BE2C (cell line): ENCODE measurements at places on chromosomes 4 and X.

DNA sequence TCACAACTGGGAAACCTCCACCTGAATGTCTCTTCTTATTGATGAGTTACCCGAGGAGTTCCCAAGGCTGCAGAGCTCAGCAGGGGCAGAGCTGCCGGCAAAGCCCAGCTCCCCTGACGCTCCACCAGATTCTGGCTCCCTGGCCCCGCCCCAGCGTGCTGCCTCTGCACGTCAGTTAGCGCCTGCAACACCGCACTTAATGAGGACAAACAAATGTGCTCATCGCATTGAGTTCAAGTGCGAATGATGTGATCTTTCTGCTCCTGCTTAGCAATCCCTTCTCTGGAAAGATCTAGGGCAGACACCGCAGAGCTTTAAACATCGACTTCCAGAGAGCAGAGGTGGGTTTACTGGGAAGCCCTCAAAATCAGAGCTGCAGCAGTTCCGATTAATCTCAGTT, 55.5 kb upstream of the FBXW7 start:
- DNase-seq, result no peak

DNA sequence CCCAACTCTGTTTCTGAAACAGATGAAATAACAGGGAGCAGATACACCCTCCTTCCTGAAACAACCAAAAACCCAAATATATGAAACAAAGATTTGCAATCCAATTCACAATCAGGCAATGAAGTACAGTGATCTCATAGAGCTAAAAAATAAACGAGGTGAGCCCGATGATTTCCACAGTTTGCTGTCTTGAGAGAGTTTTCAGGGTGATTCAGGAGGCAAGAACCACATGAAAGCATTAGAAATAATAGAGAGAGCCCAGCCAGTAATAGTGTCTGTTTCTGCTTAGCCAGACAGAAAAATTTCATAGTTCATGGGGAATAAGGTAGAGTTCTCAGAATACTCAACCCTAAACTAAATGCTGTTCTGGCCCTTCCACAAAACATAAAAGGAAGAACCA, 296.2 kb downstream of the PDHA2 start:
- DNase-seq, result no peak

DNA sequence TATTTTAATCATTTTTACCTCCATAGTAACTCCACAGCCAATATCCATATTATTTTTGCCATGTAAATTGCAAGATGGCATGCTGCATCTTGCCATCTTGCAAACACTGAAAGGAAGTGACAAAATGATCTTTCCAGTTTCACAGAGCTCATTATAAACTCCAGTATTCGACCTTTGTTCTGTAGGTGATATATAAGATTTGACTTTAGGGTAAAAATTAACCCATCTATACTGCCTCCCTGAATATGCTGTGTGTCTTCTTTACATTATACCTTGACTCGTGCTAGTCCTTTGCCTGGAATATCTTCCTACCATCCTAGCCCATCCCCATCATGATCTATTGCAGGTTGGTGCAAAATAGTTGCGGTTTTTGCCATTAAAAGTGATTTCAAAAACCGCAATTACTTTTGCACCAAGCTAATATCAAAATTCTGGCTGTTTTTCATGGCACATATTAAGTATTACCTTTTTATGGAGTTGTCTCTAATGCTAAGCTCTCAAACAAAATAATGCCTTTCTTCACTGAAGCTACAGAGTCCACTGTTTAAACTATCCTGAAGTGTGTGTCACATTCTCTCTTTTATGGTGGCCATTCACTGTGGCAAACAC, 161.1 kb downstream of the PCDH19 start:
- no peak for DNase-seq

GRCh38 chr4:119532319-119532718, 96.3 kb downstream of the PDE5A start:
- no peak for DNase-seq

DNA sequence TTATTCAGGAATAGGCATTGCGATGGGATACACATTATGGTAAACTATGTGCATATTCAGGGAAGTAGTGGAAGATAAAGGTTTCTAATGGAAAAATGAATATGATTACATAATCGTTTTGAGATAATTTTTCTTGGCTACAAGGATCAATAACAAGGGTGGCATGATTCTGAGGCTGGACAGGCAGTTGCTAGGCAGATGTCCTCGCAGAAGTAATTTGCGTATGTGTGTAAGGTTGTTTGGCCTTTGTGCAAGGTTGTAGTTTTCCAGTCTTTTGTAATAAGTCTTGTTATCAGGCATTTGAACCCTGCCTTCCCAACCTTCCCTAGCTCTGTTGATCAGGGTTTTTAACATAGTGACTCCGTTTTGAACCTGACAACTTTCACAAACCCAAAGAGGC, 59.7 kb downstream of the RGS12 start:
- no peak for DNase-seq

DNA sequence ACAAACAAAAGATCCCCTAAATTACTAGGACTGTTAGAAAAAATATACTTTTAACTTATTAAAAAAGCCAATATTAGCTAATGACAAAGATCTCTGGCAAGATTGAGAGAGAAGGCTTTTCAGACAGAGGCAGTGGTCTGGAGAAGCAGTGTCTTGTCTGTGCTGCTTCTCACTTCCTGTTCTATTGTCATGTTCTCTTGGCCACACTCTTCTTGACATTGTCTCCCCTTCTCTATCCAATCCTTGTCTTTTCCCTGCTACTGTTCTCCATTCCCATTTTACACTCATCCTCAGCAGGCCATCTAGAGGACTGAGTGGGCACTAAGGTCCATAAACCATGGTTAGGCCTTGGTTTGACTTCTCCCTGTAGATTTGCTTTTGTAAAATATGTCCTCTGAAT, 14.0 kb upstream of the TAPT1 start:
- no peak for DNase-seq

DNA sequence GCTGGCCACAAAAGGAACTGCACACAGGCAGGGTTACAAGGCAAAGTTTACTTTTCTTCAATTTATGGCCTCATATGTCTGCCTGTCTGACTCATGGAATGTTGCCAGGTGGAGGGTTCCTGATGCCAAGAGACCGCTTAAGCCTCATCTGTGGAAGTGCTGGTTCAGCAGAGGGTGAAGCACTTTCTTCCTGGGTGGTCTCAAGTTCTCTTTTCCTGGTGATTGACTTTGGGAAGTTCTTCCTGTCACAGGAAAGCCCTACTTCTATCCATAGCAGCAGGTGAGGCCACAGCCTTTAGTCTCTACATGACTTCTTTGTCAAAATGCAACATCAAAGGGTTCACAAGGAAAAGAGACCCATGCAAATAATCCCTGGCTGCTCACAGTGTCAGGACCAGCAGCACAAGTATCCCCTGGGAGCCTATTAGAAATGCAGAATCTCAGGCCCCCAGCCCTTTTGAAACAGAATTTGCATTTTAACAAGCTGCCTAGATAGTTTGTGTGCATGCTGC, 81.4 kb upstream of the IGFBP7 start:
- DNase-seq, result no peak

DNA sequence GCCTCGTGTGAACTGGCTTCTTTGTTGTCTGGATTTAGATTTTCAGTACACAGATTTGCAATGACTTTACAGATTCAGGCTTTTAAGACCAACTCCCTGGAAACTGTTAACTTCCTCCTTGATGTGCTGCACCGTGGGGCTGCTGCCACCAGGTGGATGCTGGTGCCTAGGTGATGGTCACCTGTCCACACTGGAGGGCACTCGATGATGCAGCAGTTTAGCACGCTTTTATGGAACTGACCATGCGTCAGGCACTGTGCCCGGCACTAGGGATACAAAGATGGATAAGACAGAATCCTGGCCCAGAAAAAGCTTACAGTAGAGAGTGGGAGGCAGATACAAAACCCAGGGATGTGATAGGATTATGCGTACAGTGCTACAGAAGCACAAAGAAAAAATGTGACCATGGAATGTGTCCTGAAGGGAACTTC, 180.7 kb downstream of the CEP135 start:
- DNase-seq, result peak; percentile 25

GRCh38 chr4:139887376-139887802, 221.8 kb downstream of the MGST2 start:
- DNase-seq, result no peak

GRCh38 chrX:153866302-153867019, 19.5 kb downstream of the L1CAM start:
- no peak for DNase-seq

DNA sequence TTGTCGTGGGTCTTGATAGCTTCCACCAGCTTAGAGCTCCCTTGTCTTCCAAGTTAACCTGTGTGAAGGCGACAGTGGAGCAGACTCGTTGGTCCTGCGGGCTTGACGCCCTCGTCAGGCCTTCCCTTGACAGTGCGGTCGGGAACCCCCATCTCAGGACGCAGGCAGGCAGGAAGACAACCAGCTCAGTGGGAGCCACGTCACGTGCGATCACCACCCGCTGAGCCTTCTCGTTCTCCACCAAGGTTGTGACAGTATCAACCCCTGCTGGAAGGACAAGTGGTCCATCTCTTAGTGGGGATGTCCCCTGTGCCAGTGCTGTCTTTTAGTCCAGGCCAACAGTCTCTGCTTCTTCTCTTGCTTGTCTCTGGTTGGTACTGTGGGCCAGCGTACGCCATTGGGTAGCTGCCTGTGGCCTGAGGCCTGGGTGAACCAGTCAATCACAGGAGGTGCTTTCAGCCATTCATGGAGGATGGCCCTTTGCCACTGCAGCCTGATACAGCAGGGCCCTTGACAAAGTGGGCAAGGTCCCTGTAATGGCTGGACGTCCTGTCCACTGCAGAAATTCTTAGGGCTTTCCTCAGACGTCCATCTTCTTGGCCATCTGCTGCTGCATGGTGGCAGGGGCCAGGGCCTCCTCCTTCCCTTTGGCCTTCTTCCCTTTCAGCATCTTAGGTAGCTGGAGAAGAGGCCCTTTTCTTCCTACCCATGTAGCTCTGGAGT, 31.4 kb downstream of the RGS12 start:
- DNase-seq, result no peak

DNA sequence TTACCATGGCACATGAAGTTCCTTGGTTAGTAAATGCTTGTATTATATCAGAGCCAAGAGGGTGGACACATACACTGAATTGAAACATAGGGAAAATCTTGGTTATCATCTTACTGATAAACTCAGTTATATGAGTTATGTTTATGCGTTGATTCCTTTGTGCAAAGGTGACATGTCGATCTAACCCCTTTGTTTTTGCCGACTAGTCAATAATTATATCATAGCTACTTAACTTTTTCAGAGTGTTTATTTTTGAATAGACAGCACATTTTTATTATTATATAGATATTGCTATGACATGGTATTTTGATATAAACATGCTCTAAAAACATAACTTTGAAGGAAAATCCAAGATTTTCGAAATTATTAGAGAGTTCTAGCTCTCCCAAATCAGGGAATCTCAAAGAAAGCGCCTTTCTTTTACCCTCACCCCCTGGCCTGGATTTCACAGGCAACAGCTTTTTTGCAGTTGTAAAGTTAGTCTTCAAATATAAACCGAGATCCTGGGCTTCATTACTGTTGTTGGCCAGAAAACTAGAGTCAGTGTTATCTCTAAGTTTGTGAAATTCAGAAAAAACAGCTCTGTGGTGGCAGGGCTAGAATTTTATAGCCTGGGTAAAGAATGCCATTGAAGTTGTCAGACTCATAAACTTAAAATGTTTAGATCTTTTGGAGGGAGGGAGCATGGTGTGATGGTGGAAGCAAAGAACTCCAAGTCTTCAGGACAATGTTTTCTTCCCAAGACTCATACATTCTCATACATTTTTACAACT, 45.8 kb upstream of the PITX2 start:
- no peak for DNase-seq

DNA sequence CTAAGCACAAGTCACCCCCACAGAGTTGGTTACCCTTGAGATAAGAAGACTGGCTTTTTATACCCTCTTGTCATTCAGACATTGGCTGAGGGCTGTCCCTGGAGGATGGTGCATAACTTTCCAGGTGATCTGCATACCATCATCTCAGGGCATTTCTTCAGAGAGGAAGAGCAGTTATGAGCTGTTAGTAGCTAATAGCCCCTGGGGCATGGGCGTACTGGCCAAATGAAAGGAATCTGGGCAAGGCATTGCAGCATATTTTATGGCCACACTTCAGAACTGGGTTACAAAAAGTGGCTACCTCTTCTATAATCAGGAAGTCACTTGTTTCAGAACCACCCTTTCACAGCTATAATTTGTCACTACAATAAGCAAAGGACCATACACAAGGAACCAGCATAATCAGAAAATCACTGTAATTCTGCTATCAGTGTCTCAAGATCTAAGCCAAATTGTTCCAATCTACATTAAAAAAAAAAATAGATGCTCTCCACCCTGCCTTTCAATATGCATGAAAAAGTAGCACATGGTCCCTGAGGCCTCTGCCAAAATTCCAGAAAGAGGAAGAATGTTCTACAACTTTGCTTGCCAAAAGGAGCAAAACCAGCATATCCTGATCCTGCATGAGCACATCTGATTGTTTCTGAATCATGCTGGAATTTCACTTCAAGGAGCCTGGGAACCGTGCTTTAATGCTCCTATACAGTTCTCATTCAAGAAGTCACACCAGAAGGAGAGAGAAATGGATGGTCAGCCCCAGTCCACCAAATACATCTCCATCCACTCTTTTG, 92.0 kb downstream of the TMEM144 start:
- DNase-seq, result no peak

- DNase-seq, result no peak
These were observed 186.9 kb downstream of the LRBA start for GRCh38 chr4:150828159-150828558.

- no peak for DNase-seq
These were observed 23.2 kb upstream of the GAB1 start for GRCh38 chr4:143313521-143313920.

DNA sequence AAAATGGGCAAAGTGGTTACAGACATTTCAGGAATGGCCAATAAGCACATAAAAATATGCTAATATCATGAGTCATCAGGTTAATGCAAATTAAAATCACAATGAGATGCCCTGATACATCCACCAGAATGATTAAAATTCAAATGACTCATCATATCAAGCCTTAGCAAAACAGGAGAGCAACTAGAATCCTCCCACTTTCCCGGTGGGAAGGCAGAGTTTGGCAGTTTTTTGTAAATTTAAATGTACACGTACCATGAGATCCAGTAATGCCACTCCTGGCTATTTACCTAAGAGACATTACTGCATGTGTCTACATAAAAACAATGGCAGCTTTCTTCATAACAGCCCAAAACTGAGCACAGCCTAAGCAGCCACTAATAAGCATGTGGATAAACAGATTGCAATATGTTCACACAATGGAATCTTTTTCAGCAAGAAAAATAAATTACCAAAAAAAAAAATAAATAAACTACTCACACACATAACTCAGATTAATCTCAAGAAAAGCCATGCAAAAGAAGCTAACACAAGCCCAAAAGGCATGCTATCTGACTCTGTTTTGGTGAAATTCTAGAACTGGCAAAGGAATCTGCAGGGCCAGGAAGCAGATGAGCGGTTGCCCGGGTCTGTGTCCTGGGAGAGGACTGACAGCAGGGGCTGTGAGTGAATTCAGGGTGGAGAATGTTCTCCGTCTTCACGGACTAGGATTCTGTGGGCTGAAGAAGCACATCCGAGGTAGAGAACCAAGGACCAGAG, 48.8 kb downstream of the AFAP1 start:
- DNase-seq, result peak; percentile 47

GRCh38 chrX:144732588-144732987, 514.7 kb upstream of the SPANXN1 start:
- no peak for DNase-seq

- no peak for DNase-seq
These were observed 1176.3 kb downstream of the PCDH18 start for GRCh38 chr4:136355970-136356369.

GRCh38 chrX:8036914-8037313, 109.7 kb upstream of the PNPLA4 start:
- no peak for DNase-seq

- no peak for DNase-seq
These were observed 22.8 kb upstream of the PPP2R2C start for GRCh38 chr4:6495296-6495590.
